ENCODE measurements at places on chromosomes 2 and 18.

DNA sequence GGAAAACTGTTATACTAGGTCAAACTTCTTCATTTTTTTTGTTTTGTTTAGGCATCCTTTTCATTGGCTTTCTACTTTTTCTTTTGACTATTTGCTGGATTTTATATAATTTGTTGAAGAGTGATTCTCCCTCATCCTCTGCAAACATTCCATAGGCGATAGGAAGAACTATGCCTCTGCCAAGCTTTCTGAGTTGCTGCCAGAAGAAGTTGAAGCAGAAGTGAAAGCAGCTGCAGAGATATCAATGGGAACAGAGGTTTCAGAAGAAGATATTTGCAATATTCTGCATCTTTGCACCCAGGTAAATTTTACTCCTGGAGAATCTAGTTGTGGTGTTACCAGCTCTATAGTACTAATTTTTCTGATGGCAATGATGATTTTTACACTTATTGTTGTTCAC is 25.4 kb downstream of the NOP58 start:
- no peak for DNase-seq

- no peak for DNase-seq
These were observed 72.7 kb downstream of the SPIRE1 start for GRCh38 chr18:12585218-12585617.

DNA sequence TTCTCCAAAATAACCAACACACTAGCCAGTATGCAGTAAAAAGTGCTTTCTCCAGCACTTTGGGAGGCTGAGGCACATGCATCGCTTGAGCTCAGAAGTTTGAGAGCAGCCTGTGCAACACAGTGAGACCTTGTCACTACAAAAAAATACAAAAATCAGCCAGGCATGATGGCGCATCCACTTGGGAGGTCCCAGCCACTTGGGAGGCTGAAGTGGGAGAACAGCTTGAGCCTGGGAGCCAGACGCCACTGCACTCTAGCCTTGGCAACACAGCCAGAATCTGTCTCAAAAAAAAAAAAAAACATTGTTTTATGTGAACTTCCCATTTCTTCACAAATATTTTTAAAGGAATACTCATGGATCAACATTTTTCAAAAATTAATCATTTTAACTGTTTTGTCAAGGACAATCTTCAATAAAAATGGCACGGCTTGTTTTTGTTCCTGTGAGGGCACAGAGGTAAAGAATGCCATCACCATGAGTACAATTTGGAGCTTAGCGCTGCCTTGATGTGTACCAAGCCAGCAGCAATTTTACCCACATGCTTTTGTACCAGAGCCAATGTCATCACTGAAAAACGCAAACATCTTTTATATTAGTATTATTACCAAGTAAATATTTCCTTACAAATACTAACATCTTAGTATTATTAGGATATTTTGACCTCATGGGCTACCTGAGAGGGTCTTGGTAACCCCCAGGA is 26.7 kb downstream of the RAB1A start:
- no peak for DNase-seq

- no peak for DNase-seq
These were observed 28.8 kb downstream of the HADHB start for GRCh38 chr2:26273501-26273900.

GRCh38 chr2:159144776-159145614 is 141.5 kb downstream of the WDSUB1 start:
- no peak for DNase-seq

GRCh38 chr2:46781468-46782189 is 134.0 kb downstream of the MCFD2 start:
- no peak for DNase-seq

DNA sequence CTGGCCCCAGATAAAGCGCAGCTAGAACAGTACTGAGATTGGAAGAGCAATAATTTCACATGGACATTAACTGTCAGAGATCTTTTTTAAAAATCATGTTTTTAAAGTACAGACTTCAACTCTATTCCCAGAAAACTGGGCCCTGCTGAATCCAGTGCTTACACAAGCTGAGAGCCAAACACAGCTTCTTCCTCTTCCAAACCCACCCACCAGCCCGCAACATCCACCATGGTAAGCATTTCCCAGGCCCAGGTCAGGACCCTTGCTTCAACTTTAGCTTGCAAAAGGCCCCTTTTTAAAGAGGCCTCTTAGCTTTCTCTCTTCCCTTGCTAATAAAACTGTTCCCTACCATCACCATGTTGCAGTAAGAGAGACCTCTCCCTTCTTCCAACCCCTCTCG is 2.1 kb downstream of the AAK1 start:
- DNase-seq: no peak

- DNase-seq: no peak
These were observed 58.7 kb upstream of the SH3RF3 start for GRCh38 chr2:109070290-109070689.

GRCh38 chr2:169818241-169818640 is 6.5 kb downstream of the METTL5 start:
- DNase-seq: no peak

DNA sequence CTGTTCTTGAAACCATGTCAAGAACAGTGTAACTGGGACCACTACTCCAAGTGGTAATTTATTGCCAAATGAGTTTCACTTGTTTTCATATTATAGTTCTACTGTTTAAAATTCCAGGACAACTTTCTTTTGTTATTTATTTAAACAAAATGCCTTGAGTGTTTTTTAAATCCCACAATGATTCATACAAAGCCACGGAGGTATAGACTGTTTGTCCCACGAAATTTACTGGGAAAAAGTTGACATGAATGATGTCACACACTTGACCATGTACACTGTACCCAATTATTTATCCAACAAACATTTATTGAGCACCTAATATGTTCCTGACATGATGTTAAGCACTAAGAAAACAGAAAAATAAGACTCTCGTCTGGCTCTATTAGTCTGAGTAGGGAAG is 243.9 kb upstream of the SIX2 start:
- DNase-seq: no peak

DNA sequence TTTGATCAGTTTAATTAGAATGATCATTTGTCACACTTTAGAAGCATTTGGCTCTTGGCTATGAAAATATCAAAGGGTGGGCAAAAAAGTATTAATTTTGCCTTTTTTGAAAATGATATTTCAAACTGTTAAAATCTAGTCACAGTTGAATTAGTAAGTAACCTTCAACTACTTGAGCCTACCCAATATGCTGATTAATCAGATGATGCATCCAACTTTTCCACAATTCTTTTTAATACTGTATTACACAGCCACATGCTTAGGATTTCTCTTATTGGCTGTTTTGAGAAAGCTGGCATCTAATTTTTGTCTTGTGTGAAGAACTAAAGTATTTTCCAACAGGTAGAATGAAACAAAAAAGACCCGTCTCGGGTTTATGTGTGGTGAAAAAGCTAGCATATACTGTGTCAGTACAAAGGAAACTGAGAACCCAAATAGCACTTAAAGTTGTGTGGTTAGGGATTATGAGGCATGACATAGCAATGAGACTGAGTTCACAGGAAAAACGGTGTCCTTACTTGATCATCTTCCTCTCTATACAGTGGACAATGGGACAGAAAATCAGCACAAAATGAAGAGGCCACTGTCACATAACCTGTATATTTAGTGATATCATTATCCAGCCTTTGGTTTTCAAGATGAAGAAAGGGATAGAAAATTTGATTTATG is 11.7 kb downstream of the OSBPL6 start:
- no peak for DNase-seq

GRCh38 chr2:27314709-27315108 is 6.5 kb upstream of the UCN start:
- DNase-seq: no peak

DNA sequence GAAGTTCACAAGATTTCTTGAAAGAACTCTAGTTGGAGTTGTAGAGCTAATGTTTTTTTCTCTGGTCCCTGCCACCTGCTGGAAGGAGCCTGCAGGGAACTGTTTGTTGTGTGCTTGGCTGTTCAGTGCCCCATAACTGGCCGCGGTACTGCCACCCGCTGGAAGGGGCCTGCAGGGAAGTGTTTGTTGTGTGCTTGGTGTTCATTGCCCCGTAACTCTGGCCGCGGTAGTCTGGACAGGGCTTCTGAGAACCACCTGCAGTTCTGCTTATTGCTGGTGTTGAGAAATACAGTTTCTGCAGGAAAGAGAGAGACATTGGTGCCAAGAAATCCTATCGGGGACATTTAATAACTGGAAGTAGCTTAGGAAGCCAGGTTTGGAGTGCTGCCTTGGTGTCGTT is 58.1 kb downstream of the AGAP1 start:
- DNase-seq: no peak

DNA sequence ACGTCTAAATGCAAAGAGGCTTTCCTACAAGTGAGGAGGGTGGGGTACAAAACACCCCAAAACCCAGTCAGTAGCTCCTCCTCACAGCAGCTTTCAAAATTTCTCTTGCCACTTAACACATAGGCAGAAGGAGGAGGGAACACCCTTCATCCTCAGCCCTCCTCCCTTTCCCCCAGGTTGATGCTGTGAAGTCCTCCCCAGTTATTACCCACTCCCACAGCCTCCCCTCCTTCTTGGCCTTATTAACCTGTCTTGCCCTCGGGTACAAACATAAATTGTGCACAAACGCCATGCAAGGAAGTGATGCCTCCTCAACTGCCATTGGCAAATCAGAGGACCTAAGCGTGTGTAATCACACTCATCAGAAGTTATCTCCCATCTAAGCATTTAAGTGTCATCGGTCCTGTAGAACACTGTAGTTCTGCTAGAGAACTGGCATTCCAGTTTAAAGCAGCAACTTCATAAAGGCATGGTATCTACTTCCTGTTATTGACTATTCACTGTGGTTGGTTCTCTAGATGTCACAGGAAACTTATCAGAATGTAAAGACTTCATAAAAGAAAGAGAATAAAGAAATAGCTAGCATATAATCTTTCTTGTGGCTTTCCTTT is at the start of gene DSC1:
Gene DSC1 (minus strand): TSS at position 32 of the 611 bp plus-strand sequence. CDS start 262 bp downstream, outside the sequence.
- no peak for DNase-seq

- no peak for DNase-seq
These were observed 80.4 kb downstream of the TNS1 start for GRCh38 chr2:217922101-217923006.

- no peak for DNase-seq
These were observed 16.2 kb downstream of the ARHGAP25 start for GRCh38 chr2:68750592-68751396.

DNA sequence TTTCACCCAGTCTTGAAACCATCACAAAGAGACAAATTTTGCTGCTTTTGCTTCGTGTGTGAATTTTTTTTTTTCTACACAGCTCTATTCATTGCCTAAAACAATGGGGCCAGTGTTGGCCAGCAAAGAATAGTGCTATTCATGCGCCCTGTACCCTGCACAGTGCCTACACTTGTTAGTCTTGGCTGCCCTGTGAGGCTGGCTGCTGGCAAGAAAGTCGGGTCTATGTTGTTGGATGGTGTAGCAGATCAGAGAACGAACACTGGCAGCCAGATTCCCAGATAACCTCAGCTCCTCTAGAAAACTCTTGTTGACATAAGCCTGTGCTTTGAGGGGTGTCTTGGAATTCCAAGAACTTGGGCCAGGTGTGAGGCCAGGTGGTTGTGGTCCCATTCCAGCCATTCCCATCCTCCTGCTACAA is 455.7 kb upstream of the TCF4 start:
- DNase-seq: no peak

DNA sequence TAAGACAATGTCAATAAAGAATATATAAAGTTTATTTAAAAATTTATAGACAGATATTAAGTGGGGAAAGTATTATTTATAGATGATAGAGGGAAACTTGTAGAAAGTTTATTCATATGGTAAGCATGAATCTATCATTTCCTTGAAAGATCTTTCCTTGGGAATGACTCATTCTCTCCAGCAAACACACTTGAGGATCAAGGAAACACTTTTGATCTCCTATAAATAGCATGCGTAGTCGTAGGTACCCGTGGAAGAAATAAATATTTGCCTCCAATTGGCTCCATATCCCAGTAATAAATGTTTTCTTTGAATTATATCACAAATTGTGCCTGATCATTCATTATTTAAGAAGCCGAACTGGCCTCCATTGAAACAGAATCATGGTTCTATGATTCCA is 483.4 kb downstream of the RNF144A start:
- no peak for DNase-seq

GRCh38 chr18:69469444-69469919 is 68.8 kb downstream of the DOK6 start:
- peak; percentile 36 for DNase-seq

- no peak for DNase-seq
These were observed 4.9 kb upstream of the TMEM200C start for GRCh38 chr18:5900262-5900661.

DNA sequence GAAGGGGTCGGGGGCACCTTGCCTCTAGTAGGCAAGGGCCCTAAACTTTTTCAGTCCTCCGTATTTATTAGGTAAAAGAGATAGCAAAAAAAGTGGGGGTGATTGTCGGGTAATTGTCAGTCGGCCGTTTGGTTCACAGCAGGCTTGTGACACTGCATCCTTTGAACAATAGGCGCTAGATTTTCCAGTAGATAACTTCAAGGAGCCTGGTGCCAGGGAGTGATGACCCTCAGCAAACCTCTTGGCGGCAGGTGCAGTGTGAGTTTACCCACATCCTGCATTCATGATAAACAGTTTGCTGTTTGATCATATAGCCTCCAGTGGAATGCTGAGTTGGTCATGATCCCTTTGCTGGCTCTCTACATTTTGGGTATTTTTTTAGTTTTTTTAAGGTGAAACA is 22.9 kb downstream of the SERPINB8 start:
- DNase-seq: no peak

GRCh38 chr2:27627963-27628766 is 647 bp downstream of the CCDC121 start:
- no peak for DNase-seq

DNA sequence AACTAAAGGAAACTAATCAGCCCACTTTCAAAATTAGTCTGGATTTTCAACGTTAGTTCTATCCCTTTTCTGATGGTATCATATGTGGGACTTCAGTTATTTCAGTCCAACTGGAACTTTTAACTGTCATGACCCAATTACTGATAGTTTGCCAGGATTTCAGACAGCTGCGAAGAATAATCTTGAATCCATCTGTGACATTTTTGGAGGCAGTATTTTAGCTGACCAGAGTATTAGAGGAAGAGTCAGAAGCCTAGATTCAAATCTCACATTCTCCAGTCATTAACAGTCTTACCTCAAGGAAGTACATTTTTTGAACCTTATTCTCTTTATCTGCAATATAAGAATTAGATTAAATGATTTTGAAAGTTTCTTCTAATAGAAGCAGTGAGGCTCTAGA is 81.3 kb downstream of the PTRHD1 start:
- no peak for DNase-seq

DNA sequence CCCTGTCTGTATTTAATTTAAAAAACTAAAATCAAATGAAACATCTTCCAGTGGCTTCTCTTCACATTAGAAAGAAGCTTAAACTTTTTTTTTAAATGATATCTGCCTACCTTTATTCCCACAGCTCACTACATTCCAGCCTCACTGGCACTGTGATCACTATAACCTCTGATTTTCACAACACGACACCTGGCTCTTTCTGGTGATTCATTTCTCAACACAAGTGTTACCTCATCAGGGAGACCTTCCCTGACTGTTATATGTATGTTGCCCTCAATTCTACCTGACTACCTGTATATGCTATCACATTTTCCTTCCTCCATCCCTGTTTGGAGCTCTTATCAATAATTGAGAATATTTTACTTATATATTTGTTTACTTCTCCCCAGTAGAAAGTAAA is 76.6 kb downstream of the BAZ2B start:
- DNase-seq: no peak

GRCh38 chr2:238716585-238716984 is 131.3 kb upstream of the TWIST2 start:
- no peak for DNase-seq
